Hematopoietic multipotent progenitor cell treated with erythropoietin and hydrocortisone succinate and interleukin-3 and kit ligand, for 6 days (in vitro differentiated cells): ENCODE measurements at places on chromosomes 12 and 14.

DNA sequence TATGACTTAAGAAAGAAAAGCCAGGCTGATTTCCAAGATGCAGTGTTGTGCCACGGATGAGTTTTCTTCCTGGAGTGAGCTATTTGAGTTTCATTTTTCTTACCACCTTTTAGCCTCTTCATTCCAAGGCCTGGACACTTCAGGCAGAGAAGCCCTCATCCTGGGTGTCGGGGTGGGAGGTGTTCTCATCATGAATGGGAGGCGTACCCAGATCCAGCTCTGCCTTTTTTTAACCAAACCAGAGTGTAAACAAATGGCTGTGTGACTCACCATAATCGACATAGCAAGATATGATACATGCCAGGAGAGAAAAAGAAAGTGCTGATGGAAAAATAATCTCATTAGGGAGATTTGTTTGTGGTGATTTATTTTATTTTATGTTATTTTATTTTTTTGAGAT lies 79.9 kb downstream of the ARF6 start:
- DNase-seq: peak; percentile 61

GRCh38 chr14:71089971-71090370 lies 182.7 kb downstream of the PCNX1 start:
- DNase-seq: no peak

DNA sequence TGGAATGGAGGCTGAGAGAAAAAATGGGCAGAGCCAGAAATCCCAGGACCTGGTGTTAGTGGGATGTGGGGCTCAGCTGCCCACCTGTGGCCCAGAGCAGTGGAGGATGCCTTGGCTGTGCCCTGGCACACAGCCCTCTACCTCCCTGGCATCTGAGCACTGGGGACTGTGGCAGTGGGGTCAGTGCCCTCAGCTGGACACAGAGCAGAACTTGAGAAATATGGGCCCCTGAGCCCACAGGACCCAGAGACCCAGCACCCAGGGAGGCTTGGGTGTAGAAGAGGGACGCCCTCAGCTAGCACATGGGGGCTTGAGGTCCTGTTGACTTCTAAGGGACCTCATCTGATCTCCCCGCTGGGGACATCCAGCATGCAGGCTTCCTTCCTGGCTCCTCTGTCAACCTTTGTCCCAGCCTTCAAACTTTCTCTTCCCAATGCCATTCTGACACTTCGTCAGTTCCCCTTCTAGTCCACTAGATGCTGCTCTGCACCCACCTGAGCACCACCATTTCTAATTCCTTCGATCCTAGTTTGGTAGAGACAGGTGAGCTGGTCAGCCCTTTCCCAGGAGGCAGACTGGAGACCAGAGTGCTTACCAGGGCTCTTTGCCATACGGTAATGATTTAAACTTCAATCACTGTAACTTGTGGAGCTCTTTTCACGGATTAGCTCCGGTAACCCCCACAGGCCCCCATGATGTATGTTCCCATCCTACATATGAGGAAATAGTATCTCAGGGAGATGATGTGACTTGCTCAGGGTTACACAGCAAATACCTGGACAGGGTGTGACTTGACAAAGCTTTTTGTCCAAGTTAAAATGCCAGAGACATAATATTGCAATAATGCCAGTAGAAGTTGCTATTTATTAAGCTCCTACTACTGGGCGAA lies 143.7 kb downstream of the ASCL4 start:
- peak; percentile 50 for DNase-seq

DNA sequence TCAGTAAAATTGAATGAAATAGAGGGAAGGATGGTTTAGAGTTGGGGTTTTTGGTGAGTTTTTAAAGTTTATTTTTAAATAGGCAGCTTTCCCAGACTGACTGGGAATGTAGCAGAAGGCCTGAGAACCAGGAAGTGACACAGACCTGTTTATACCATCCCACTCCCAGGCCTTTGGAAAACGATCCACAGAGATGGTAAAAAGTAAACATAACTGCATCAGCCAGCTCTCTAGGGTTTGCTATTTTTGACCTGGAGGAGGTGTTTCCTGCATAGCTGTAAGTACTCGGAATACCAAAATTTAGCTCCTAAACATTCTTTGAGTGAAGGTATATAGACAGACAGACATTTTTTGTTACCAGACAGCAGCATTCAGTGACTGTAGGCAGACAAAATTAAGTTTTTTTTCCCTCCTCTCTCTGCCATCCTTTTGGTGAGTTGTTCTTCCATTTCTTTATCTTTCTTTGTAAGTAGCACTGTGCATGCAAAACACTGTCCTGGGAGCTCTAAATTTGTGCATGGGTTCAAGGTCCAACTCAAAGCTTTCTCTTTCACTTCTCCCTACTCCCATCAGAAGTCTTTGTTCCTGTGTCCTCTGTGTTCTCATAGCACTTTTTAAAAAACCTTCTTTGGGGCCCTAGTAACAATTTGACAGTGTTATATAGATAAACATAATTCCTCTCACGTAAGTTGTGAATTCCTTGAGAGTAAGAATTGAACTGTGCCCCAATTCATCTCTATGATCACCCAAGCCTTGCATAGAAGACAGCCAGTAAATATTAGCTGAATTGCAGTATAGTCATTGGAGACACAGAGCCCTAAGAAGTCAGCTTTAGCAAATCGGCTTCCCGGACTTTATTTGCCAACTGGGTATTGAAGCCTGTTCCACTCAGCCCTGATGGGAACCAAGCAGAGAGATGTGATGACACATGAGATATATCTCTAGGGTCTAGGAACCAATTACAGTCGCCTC lies 37.4 kb downstream of the SUSD6 start:
- no peak for DNase-seq

DNA sequence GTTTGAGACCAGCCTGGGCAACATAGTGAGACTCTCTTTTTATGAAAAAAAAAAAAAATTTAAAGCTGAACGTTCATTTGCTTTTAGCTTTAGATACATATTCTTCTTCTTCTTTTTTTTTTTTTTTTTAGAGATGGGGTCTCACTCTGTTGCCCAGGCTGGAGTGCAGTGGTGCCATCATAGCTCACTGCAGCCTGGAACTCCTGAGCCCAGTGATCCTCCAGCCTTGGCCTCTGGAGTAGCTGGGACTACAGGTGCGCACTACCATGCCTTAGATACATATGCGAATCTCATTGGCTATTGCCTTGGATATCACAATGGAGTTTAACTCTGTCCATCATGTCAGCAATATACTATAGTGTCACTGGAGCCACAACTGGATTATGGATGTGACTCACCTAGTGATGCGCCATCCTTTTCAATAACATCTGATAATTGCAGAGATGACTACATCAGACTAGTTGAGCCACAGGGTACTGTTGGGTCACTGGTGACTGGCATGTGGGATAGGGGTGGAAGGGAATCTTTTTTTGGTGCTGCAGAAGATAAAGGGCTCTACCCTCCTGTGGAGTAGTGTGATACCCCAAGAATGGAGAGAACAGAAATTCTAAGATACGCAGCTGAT lies 2.7 kb upstream of the ADIPOR2 start:
- no peak for DNase-seq

GRCh38 chr12:21940549-21941505 lies at the start of gene ABCC9:
Gene ABCC9 (minus strand): TSS chr12:21941426. CDS start chr12:21936674, 4,752 bp downstream.
- peak; percentile 2 for DNase-seq

DNA sequence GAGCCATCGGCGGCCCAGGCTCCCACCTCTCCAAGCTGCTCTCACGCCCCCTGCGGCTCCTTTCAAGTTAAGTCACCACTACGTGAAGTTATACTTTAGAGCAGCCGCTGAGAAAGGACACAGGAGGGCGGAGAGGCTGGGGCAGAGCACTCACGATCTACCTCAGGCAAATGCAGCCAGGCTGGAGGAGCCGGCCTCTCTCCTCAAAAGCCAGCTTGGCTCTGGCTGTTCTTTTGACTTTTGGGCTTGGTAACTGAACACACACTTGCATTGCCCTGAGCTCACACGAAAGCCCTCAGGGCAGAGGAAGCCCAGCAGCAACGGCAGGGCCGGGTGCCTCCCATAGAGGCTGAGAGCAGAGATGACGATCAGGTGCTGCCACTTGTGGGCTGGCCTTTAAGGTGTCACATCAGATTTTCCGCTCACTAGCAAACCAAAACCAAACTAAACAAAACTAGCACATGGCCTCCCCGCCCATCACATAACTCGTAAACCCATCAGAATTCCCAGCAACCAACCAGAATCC lies 75.2 kb downstream of the PITPNM2 start:
- DNase-seq: peak; percentile 26

DNA sequence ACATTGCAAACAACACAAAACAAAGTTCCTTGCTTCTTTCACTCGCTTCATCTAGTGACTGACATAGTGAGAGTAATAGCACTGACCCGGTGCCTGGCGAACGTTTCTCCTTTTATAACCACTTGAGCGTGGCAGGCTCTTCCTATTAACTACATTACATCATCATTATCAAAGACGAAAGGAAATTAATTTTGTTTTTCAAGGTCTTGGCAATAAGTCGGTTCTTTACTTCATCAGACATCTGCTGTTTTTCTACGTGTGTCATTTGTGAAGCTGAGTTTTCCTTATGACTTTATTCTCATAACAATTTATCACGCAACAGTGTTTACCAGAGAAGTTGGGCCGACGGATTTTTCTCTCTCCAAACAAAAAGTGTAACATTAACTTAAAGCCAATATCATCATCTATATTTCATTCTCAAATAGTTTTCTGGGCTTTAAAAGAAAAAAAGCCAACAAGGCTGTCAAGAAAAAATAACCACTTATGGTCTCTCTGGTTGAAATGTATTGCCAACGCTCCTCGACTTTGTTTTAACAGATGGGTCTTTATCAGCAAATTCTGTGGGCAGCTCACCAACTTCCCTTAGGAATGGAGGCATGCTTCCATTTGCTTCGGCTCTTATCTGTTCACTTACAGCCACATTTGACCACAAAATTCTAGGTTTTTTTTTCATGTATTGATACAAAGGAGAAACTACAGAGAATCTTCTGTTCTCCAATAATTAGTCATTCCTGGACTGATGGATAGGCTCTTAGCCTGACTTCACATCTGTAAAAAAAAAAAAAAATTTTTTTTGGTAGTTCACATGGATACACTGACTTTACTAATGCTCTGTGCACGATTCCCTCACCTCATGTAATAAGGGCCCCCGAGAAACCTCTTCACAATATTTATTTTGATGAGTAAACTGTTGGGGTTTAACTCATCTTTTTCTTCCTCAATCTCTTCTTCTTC lies 97.1 kb upstream of the CDKN3 start:
- DNase-seq: no peak

- DNase-seq: peak; percentile 14
These were observed 1.5 kb upstream of the POU6F1 start for GRCh38 chr12:51219322-51219721.

- peak; percentile 60 for DNase-seq
These were observed 39.4 kb downstream of the MAP1LC3B2 start for GRCh38 chr12:116598311-116599284.

GRCh38 chr12:20196767-20197166 lies 171.6 kb upstream of the PDE3A start:
- DNase-seq: no peak

- no peak for DNase-seq
These were observed 88.4 kb downstream of the BBS10 start for GRCh38 chr12:76259660-76260389.

DNA sequence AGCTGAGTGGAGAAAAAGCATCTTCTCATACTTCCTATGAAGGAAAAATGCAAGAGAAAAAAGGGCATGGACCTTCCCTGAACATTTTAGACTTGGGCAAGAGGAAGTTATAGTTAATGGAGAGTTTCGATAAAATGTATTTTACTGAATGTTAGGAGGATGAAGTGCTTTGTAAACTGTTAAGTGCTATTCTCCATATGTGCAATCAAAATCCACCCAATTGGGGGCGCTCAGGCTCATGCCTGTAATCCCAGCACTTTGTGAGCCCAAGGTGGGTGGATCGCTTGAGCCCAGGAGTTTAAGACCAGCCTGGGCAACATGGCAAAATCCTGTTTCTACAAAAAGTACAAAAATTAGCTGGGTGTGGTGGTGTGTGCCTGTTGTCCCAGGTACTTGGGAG lies 1.9 kb upstream of the CNPY2 start:
- DNase-seq: no peak

- no peak for DNase-seq
These were observed 9.6 kb downstream of the APOBEC1 start for GRCh38 chr12:7656121-7656520.

DNA sequence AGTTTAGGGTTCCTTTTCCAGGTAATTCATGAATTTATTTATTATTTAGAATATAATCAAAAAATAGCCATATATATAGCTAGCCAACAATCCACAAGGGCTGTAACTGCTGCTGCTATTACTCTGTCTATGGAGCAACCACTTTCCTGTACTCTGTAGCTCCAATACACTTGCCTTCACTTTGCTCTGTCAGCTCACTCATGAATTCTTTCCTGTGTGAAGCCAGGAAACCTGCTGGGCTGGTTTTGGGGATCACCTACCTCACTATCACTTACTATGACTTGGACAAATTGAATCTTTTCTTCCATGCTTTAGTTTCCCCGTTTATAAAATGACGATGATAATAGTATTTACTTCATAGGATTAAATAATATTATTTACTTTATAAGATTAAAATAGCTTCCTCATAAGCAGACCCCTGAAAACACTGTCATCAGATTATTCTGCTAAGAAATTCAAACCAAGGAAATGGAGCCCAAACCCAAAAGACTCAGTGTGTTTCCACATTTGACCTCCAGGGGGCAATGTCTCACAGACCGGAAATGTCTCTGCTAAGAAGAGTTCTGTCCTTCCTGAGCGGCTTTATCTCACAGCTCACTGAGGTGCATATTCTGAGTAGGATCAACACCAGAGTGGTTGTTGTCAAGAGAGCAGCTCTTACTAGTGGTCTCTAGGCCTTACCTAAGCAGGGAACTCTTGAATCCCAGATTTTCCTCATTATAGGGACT lies 457.1 kb downstream of the DAD1 start:
- peak; percentile 68 for DNase-seq

- peak; percentile 15 for DNase-seq
These were observed 22.4 kb downstream of the NID2 start for GRCh38 chr14:52046376-52046917.

GRCh38 chr12:109873653-109874052 lies 6.7 kb downstream of the GLTP start:
- no peak for DNase-seq

DNA sequence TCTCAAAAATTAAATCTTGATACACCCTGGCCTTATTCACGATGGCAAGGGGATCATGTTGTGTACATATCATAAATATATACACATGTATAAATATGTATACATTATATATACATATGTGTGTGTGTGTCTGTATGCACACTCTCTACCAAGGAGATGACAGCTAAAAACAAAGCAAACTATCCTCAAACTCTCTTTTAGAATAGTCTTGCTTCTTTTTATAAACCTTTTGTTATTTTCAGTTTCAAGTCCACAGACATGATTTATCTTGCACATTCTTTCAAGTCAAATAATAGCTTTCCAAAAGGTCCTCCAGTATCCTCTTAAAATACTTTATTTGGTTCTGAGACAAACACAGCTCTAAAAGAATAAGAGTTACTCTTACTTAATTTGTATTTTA lies 8.4 kb downstream of the ANO6 start:
- DNase-seq: no peak

- no peak for DNase-seq
These were observed 46.3 kb downstream of the NTF3 start for GRCh38 chr12:5478081-5478706.

DNA sequence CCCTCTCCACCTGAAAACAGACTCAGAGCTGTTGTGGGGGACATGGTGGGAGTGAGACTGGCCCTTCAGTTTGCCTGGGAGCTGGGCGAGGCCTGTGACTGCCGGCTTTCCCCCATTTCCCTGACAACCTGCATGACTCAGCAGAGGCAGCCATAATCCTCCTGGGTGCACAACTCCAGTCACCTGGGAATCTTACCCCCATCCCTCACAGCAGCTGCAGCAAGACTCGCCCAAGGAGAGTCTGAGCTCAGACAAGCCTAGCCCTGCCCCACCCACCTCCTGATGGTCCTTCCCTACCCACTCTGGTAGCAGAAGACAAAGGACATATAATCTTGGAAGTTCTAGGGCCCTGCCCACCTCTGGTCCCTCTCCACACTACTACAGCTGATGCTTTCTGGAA lies 207.3 kb upstream of the ARID2 start:
- DNase-seq: no peak
